CD4-positive, alpha-beta T cell treated with Interferon alpha-2 for 1 hour (primary cell): ENCODE measurements at places on chromosomes 3 and 15.

DNA sequence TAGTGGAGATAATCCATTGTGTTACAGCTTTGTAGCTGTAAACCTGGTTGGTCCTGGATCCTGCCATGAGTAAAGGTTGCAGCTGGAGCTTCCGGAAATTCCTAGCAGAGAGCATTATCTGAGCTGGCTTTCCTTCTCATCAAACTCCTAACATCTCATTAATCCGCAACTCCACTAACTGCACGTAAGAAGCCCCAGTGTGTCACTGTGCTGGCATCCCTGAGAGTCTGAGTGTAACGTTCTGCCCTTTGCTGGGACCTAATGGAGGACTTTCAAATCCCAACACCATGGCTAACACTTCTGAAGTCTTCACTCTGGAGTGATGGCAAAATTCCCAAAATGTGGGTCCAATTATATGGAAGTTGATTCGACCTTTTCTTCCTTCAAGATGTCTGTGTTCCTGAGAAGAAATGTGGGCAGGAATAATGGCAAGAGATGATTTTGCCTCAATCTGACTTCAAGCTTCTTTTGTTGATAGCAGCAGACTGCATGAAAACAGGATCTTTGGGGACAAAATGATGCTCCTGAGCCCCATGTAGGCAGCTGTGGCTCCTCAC, 9.6 kb upstream of the TRPM1 start:
- no peak for DNase-seq

DNA sequence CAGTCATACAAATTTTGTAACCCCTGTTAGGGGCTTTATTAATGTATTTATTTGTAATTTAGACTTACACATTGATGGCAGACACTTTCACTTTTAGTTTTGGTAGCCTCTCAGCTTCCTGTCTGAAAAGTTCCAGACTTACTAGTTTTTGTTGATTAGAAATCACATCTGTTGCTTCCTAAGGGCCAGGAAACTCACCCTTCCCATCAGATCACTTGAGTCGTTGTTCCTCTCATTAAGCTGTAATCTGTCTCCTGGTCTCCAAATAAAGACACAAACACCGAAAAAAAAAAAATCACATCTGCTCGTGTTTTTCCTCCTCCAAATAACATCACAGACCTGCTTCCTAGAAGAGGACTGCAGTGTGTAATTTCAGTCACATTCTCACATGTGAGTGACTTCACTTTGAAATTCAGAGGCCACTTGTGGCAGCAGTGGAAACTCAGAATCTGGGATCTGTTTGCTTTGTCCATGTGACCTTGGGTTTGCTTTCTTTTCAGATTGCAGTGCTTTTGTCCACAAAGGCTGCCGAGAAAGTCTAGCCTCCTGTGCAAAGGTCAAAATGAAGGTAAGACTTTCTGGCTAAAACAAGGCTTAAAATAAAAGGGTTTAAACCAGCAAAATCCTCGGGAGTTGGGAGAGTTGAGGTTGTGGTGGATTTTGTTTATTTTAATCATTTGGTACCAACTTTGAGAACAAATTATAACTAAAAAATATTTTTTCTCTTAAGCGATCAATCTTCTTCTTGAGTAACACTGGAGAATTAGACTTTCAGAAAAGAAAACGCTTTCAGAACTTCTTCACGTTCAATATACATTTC, 87.0 kb downstream of the KLHL25 start:
- peak; percentile 26 for DNase-seq

DNA sequence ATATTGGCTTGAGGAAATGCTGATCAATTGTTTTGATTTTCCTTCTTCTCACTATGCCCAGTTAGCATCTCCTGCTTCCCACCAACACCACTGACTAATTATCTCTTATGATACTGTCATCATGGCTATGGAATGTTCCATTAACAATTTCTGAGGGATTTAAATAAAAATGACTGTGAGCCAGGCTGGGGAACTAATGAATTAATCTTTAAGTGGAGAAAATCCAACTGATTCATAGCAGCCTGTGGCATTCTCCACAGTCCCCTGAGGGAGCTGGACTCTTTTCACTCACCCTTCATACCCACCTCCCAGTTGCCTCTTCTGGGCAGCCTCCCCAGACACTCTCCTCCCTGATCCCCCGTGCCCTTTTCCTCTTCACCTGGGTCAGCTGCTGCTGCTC, 353.6 kb downstream of the CLSTN2 start:
- no peak for DNase-seq

DNA sequence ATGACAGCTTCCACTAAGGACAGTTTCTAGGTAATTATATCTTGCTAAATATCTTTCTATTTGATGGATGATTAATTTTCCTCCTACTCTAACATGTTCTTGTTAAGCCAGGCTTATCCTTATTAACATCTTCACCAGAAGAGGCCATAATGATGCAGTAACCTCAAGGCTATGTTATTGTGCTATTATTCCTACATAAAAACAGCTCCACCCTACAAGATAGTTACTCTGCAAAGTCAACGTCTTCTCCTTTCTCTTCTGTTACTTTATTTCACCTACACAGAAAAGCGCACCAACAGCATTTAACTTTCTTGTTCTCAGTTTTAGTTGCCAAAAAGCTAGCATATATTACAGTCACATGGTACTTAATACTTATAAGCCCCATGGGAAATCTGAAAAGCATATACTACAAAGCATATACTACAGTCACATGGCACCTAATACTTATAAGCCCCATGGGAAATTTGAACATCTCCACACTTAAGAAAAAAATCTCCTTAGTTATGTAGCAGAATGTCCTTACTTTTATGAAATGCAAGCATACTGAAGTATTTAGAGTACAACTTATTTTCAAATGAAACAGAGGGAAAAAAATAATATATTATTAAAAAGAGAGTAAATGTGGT, 13.4 kb downstream of the ADAM10 start:
- DNase-seq = no peak

DNA sequence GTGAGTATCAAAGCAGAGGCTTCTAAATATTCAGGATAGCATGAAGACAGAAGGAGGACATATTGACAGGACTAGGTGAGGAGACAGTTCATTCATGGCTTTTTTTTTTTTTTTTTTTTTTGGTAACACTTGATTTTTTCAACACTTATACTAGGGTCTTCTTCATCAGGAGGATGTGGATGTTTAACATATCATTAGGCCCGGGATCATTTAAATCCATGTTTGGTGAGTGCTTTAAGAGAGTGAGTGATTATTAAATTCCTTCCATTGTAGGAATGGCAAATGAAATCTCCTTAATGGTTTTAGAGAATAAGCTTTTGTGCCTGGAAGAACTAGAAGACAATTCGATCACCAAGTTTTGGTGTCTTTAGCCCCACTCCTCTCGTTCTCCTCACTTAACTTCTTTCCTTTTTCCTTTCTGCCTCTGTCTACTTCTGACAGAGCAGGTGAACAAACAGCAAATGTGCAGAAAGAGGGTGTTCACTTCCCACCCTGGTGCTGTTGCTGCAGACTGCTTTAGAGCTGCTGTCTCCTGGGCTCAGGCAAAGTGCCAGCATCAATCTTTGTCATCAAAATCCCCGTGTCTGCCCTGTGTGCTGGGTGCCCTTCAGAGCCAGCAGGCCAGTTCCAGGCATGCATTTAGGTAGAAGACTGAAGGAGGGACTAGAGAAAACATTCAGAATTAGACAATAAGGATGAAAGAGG, 35.6 kb upstream of the RAB11A start:
- no peak for DNase-seq

GRCh38 chr15:25799906-25800700, 63.0 kb downstream of the ATP10A start:
- DNase-seq = no peak

DNA sequence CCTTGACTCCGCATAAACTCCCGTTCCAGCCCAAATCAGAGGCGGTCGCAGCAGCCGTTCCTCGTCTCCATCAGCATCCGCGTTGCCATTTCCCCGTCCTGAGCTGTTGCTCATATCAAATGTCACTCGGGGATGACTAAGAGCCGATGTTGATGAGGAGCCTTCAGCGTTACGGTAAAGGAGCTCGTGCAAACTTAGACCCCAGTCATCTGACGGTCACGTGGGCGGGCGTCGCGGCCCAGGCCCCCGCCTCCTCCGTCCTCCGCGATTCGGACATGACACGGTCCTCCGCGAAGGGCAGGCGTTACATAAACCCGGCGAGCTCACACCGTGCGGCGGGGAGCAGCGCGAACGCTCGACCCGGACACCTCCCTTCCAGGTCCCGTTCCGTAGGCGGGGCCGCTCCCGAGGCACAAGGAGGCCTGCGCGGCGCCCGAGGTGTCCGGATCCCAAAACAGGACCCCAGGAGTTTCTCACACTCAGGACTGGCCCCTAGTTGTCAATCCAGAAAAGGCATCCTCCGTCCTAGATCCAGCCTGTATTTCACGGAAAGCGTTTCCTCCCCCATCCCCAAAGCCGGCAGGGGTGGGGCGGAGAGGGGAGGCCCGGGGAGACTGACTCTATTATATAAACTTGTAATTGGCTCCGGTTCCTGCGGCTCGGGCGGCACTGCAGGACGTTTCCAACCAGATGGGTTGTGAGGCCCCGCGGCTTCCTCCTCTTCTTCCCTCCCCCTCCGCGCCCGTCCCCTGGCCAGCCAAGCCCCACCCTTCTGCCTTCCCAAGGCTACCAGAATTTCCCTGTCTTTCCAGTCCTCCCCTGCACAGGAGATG, 100.0 kb upstream of the IGF1R start:
- no peak for DNase-seq

- no peak for DNase-seq
Measured at GRCh38 chr3:26369133-26369532, 253.4 kb upstream of the LRRC3B start.

GRCh38 chr15:90306560-90306959, 41.1 kb downstream of the NGRN start:
- peak; percentile 39 for DNase-seq

DNA sequence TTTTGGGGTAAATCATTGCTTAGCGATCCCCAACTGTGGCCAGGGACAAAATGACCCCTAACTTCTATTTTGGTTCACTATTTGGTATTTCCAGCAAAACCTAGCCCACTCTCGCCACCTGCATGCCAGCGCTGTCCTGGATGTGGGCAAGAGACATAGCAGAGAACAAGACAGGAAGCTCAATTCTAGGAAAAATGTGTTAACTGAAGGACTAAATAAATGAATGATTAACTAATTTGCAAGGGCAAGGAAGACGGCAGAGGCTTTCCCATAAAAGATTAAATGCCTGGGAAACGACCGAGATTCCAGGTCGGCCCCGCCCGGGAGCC, 408 bp downstream of the NICN1 start:
- DNase-seq = no peak

- DNase-seq = no peak
Measured at GRCh38 chr3:194129581-194130133, 6.3 kb upstream of the HES1 start.

- no peak for DNase-seq
Measured at GRCh38 chr15:27250223-27250622, 279.2 kb downstream of the GABRG3 start.

DNA sequence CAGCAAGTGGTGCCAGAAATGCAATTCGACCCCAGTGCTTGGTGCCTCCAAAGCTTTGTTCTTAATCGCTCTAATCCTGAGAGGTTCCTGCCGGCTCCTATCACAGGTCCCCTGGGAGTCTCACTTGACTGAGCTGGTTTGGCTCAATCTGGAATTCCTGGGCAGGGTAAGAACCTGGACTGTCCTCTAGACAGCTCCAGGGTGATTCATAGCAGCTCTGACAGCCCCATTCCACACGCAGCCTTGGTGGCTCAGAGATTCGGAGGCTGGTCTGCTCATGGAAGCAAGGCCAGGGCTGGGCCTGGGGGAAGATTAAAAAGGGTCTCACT, 37.9 kb downstream of the MYO5C start:
- DNase-seq = no peak

DNA sequence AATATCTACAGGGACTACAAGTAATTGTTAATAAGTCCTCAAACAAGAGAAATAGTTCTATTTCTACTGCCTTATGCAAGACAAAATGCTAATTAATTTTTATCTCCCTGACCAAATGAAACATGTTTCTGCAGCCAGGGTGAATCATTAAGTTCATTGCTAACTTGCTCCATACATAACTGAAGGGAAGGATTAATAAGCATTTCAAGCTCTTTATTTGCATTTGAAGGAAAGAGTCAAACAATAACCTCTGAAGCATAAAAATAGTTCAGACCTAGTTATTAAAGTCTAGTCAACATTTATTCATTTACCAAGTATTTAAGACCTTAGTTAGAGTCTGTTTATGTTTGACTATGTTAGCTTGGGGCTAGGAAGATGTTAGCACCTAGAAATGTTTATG, 120.0 kb downstream of the ATP1B3 start:
- no peak for DNase-seq

- no peak for DNase-seq
Measured at GRCh38 chr15:67145710-67146109, 80.3 kb downstream of the SMAD3 start.

DNA sequence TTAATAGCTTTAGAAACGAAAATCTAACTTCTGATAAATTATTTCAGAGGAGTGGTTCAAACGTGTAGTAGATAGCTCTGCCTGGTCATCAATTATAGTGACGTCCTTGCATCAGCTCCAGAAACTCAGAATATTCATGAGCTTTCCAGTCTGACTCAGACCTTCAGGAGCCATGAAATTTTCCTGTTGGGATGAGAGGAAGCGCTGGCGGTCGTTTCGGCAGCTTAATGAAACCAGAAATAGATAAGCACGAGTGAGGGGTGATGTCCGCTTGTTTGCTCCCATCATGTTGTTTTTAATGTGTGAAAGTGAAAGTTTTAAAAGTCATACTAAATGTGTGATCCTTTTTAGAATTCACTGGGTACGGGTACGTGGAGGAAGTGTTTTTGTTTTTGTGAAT, 141.1 kb downstream of the PGPEP1L start:
- no peak for DNase-seq

DNA sequence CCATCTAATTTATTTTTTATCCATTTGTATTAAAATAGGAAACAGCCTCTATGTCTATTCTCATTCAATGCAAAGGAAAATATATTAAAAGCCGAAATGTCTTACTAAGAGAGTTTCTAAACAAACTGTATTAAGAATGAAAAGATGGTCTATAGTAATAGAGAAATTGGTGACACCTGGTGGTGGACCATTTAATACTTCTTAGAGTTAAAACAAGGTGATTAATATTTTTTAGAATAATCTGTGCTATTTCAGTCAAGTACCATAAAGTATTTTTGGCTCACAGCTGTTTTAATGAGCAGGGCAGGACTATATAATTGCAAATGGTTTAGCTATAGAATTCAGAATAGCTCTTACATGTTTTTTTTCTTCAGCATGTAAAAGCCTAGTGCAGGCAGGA, 55.7 kb downstream of the SYNPR start:
- no peak for DNase-seq

DNA sequence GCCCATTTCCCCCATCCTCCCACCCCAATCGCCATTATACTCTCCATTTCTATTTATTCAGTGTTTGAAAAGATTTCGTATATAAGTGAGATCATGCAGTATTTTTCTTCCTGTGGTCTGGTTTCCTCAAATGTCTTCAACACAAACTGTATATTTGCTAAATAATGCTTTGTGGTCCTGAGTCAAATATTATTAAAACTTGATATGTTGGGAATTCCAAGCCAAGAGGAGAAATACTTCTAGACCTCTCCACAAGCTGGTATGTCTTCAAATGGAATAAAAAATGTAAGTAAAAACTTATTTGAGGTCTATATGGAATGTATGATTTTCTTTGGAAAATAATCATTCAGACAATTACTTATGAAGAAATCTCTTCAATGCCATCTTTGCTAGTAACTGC, 122.5 kb upstream of the TSC22D2 start:
- DNase-seq = no peak

- DNase-seq = no peak
Measured at GRCh38 chr3:24259901-24260512, 234.6 kb downstream of the THRB start.
